ENCODE measurements at places on chromosomes 1 and 21.

DNA sequence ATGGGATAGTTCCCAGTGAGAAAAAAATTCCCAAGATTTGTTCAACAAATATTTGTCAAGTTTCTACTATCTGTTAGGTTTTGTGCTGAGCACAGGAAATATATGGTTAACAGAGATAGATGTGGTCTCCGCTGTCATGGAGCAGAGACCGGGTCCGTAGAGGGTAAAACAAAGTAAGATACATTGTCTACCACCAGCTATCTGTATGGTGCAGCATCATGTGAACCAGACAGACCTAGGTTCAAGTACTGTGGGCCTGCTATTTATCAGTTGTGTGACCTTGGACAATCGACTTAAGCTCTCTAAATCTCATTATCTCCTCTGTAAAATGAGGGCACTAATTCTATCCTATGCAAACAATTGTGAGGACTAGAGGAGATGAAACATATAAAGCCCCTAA lies 109.8 kb downstream of the DUSP10 start:
- H3K4me3 ChIP-seq = no peak overlapping the region
- peaks cover 7% of the 10 kb centered on the region for H3K4me1 ChIP-seq
- H3K27ac ChIP-seq = no peak overlapping the region
- no peak for DNase-seq

- H3K27me3 ChIP-seq = no peaks in the 10 kb centered on the region
Observed at GRCh38 chr1:61265665-61266064, 183.3 kb downstream of the NFIA start.

DNA sequence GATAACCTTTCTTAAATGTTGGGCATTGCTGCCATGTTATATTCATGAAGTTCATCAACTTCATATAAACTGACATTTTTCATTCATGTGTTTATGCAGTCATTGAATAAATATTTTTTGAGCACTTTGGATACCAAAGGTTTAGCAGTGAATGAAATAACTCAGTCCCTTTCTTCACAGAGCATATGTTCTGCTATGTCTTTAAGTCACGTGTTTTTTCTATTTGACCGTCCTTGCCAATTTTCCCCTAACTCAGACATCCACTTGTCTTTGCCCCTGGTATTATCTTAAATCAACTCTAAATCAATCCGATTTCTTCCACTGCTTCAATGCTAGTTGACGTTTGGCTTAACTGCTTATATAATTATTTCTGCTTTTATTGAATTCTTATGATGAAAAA lies 16.6 kb downstream of the ADARB1 start:
- H3K27ac ChIP-seq = no peak overlapping the region
- no peak overlapping the region for H3K4me3 ChIP-seq
- peaks cover 20% of the 10 kb centered on the region for H3K27me3 ChIP-seq
- DNase-seq = no peak

DNA sequence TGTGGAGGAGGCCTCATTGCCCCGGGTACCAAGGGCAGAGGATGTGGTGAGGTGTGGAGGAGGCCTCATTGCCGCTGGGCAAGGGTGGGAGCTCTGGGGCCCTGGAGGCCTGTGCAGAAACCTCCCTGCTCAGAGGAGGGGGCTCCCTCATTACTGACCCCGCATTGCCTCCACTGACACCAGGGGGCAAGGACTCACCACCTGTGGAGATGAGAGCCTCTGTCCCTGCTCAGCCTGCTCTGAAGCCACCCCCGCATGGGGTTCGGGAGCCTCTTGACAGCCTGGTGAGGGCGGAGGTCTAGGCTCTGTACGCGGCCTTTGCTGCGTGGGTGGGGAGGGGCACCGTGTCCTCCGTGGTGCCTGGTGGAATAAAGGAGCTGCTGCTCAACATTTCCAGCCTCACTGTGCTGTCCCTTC lies 95.0 kb upstream of the COL6A1 start:
- H3K4me1 ChIP-seq = peaks cover 45% of the 10 kb centered on the region
- no peak overlapping the region for H3K27ac ChIP-seq
- H3K27me3 ChIP-seq = peaks cover 43% of the 10 kb centered on the region
- no peak for DNase-seq
- H3K4me3 ChIP-seq = no peak overlapping the region

GRCh38 chr1:68600049-68600661 lies 103.3 kb upstream of the DEPDC1 start:
- no peaks in the 10 kb centered on the region for H3K4me1 ChIP-seq
- peak overlapping the region; percentile 13 for H3K27ac ChIP-seq
- peaks cover 5% of the 10 kb centered on the region for H3K27me3 ChIP-seq
- no peaks in the 10 kb centered on the region for H3K36me3 ChIP-seq

DNA sequence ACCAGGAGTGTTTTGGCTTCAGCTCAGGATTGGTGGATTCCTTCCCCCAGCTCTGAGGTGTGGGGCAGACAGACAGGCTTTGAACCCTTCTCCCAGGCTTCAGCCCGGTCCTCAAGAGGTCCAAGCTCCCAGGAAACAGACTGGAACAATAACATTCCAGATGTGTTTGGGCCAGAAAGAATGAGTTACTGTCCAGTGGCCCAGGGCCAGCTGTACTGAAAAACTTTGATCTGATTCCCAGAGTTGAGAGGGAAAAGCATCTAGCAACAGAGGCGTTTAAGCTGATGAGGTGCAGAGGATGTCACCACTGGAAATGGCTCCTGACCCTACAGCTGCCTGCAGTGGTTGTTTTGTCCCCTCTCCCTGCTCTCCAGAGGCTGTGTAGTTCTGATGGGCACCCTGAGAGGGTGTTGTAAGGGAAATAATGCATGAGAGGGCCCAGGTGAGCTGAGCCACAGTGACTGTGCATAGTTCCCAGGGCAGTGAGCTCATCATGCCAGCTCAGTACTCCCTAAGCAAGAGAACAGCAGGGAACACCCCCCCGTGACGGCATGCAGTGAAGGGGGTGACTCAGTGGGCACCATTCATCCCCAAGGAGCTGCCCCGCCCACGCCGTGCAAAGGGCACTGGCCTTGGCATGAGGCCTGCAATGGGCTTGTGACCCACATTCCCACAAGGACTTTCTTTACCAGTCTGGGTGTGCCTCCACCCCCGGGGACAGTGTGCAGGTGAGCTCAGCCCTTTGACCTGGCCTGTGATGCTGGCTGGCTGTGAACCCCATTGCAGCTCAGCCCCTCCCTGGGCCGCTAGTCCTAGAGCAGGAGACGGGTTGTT lies 13.8 kb upstream of the SFN start:
- H3K4me3 ChIP-seq = no peak overlapping the region
- no peak for DNase-seq
- H3K4me1 ChIP-seq = peaks cover 37% of the 10 kb centered on the region
- no peak overlapping the region for H3K27ac ChIP-seq
- H3K36me3 ChIP-seq = peaks cover 47% of the 10 kb centered on the region
- no peaks in the 10 kb centered on the region for H3K27me3 ChIP-seq

DNA sequence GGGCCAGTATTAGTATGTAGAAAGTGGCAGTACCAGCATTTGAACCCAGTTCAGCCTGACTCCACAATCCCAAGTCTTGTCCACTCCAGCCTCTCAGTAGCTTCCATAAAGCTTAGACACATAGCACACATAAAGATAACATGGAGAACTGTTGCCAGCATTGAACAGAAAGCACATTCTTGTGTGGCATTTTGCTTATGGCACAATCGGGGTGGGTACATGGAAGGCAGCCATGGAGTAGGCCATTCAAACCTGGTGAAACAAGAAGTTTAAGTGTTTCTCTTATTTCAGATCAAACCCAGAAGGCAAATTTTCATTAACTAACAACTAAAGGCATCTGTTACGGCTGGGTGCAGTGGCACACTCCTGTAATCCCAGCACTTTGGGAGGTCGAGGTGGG lies 102.7 kb downstream of the HIVEP3 start:
- no peaks in the 10 kb centered on the region for H3K36me3 ChIP-seq
- peaks cover 3% of the 10 kb centered on the region for H3K4me1 ChIP-seq
- H3K27me3 ChIP-seq = peaks cover 9% of the 10 kb centered on the region
- no peak overlapping the region for H3K4me3 ChIP-seq

- H3K4me3 ChIP-seq = no peak overlapping the region
- no peaks in the 10 kb centered on the region for H3K36me3 ChIP-seq
- H3K4me1 ChIP-seq = peaks cover 52% of the 10 kb centered on the region
- H3K27me3 ChIP-seq = peaks cover 10% of the 10 kb centered on the region
- DNase-seq = no peak
Observed at GRCh38 chr1:167171286-167171929, 49.3 kb upstream of the POU2F1 start.

- H3K4me3 ChIP-seq = no peak within 1 kb of the TSS
- peaks cover 32% of the 10 kb centered on the region for H3K4me1 ChIP-seq
- no peaks in the 10 kb centered on the region for H3K36me3 ChIP-seq
- peak within 1 kb of the TSS; percentile 33 for H3K27ac ChIP-seq
- peak; percentile 30 for DNase-seq
Observed at GRCh38 chr1:43285269-43285990, at the start of gene C1orf210. C1orf210 (minus strand) TSS chr1:43285581; CDS start chr1:43283270, 2,311 bp downstream.

- H3K4me1 ChIP-seq = peaks cover 33% of the 10 kb centered on the region
- DNase-seq = no peak
- H3K27me3 ChIP-seq = peaks cover 26% of the 10 kb centered on the region
- no peaks in the 10 kb centered on the region for H3K36me3 ChIP-seq
- no peak overlapping the region for H3K4me3 ChIP-seq
- H3K27ac ChIP-seq = no peak overlapping the region
Observed at GRCh38 chr1:24329797-24330543, 10.8 kb downstream of the GRHL3 start.

GRCh38 chr1:229642376-229642775 lies 16.3 kb downstream of the URB2 start:
- H3K36me3 ChIP-seq = peaks cover 56% of the 10 kb centered on the region
- no peak for DNase-seq
- H3K27me3 ChIP-seq = no peaks in the 10 kb centered on the region
- H3K27ac ChIP-seq = peak overlapping the region; percentile 39
- peaks cover 8% of the 10 kb centered on the region for H3K4me1 ChIP-seq
- no peak overlapping the region for H3K4me3 ChIP-seq

DNA sequence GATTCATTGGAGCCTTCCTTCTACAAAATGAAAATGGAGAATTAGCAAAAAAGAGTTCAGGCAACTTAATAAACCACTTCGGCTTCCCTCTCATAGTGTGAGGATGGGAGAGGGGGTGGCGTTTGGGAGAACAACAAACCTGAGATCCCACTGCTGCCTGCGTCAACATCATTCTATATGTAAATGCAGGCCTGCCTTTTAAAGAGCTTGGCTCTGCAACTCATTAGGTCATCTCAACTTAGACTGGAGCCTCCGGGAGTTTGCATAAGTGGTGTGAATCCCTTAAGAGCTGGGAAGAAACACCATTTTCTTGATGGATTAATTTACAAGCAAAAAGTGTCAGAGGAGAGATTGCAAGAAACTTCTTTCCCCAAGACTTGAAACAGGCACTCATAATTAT lies 127.6 kb upstream of the DAB1 start:
- H3K36me3 ChIP-seq = no peaks in the 10 kb centered on the region
- no peaks in the 10 kb centered on the region for H3K4me1 ChIP-seq
- no peak overlapping the region for H3K27ac ChIP-seq
- DNase-seq = no peak

DNA sequence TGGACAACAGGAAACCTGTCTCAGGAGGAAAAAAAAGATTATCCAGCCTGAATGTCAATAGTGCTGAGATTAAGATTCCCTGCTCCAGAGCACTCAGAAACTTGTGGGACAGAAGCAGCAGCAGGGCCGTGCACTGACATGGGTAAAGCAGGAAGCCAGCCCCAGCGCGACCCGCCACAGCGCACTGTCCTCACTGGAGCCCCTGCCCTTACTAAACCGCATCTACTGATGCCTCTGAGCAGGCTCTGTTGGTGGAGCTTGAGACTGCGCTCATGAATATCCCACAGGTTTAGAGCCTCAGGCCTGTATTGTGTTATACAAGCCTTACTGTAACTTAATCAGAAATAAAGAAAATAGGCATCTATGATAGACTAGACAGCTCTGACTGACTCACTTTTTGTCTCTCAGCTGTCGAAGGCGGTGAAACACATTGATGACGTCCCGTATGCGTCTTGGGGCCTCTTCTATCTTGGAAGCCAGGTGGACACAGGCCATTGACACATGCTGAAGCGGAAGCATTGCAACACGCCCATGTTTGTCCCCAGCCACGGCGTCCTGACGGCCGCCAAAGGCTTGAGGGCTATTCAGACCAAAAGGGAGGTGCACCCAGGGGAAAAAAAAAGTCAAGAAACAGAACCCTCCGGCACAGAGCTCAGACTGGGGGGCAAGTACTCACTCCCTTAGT lies 1.2 kb downstream of the CCNL2 start:
- H3K4me3 ChIP-seq = peak overlapping the region; percentile 97
- H3K4me1 ChIP-seq = peaks cover 39% of the 10 kb centered on the region
- DNase-seq = no peak
- peaks cover 2% of the 10 kb centered on the region for H3K27me3 ChIP-seq
- peak overlapping the region; percentile 83 for H3K27ac ChIP-seq

DNA sequence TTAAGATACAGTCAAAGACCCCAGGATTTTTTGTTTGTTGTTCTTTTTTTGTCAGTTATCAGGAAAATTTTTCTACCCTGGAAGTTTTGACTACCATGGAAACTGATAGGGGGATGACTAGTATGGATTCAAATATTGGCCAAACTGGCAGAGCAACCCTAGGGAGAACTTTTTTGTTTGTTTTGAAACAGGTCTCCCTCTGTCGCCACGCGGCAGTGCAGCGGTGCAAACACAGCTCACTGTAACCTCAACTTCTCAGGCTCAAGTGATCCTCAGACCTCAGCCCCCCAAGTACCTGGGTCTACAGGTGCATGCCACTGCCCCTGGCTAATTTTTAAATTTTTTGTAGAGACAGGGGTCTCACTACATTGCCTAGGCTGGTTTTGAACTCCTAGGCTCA lies 46.6 kb downstream of the TOR3A start:
- DNase-seq = no peak
- H3K27me3 ChIP-seq = no peaks in the 10 kb centered on the region
- H3K4me3 ChIP-seq = no peak overlapping the region
- H3K27ac ChIP-seq = no peak overlapping the region

DNA sequence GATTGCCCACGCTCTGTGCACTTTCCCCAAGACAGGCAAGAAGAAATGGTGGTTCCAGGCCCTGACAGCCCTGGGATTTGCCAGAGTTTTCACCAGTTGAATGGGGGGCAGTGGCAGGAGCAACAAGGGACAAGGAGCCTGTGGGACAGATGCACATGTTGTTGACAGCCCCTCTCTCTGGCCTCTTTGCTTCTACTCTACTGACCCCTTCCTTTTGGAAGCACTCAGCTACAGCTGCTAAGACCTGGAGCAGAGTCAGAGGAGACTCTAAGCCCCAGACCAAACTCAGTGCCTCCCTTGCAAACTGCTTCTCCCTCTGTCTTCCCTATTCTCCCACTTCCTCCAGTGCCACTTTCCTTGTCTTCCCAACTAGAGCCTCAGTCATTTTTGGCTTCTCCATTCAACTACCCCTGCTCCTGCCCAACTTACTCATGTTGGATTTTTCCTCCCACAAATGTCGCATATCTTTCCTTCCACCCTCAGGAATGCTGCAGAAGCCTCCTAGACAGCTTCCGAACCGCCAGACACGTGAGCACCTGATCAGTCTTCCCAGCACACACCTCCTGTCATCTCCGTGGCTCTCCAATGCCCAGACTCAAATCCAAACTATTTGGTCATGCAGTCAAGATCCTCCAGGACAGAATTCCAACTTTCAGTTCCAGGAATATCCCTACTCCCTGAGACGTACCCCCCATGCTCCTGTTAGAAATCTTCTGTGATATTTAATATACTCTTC lies 9.1 kb downstream of the INKA2 start:
- peaks cover 59% of the 10 kb centered on the region for H3K4me1 ChIP-seq
- peaks cover 5% of the 10 kb centered on the region for H3K36me3 ChIP-seq
- no peak for DNase-seq
- peak overlapping the region; percentile 37 for H3K4me3 ChIP-seq

GRCh38 chr1:34885405-34886247 lies 26.1 kb upstream of the SMIM12 start:
- peaks cover 89% of the 10 kb centered on the region for H3K27me3 ChIP-seq
- DNase-seq = peak; percentile 91
- H3K4me3 ChIP-seq = peak overlapping the region; percentile 66
- H3K36me3 ChIP-seq = no peaks in the 10 kb centered on the region
- no peaks in the 10 kb centered on the region for H3K4me1 ChIP-seq
- H3K27ac ChIP-seq = no peak overlapping the region

GRCh38 chr1:38031513-38031866 lies 15.1 kb downstream of the POU3F1 start:
- peaks cover 14% of the 10 kb centered on the region for H3K27me3 ChIP-seq
- H3K4me3 ChIP-seq = peak overlapping the region; percentile 4
- H3K27ac ChIP-seq = no peak overlapping the region
- DNase-seq = no peak
